Aorta (tissue), 5 donors: ENCODE measurements at places on chromosomes 11 and 22. TPM values are rescaled to one million over a fixed set of nuclear protein-coding genes. Genes with fewer than 3 reads are reported as not detected.

- no peak for DNase-seq
Observed at GRCh38 chr11:68673991-68674390, 10.4 kb upstream of the GAL start.

JRKL gene
- total RNA-seq = 13.7 TPM

TSPO gene
- 120 TPM for total RNA-seq

APOL1 gene
- 74.0 TPM for total RNA-seq

RAG1 gene
- 0.65 TPM for total RNA-seq

- no peak for DNase-seq
Observed at GRCh38 chr11:78633516-78634310, 59.0 kb upstream of the NARS2 start.

- no peak for DNase-seq
Observed at GRCh38 chr11:34235591-34236071, 122.2 kb downstream of the ABTB2 start.

BDNF gene
- total RNA-seq = 0.75 TPM

GRCh38 chr11:46036969-46037368 lies 84.3 kb downstream of the PHF21A start:
- DNase-seq = no peak

- DNase-seq = peak; percentile 55
Observed at GRCh38 chr11:108206171-108206570, 16.3 kb downstream of the NPAT start.

DNA sequence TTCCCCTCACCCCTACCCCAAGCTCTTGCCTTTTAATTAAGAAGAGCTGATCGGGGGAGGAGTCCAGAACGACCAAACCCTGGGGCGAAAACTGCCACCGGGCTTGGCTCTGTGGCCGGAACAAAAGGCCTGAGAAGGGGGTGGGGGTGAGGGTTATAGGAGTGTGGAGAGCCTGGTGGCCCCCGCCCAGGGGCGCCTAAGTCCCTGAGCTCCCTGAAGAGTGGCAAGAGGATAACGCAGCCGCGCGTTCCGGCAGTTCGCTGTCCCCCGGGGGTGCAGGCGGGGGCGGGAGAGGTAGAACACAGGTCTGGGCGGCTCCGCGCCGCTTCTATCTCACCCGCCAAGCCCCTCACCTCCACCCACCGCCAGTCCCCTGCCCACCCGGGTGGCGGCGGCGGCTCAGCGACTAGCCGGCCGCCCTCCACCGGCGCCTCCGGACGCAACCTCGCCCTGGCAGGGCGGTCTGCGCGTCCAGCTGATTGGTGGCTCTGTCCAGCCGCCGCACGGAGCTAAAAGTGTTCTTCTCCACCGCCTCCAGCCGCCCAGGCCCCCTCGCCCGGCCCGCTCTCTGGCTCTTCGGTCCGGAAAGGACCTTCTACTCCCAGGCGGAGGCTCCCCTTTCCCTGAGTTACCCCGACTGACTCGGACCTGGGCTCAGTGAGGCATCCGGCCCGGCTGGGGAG lies 18.7 kb upstream of the BDNF start:
- DNase-seq = peak; percentile 78

GRCh38 chr11:125626288-125626950 lies 1.5 kb downstream of the CHEK1 start:
- DNase-seq = no peak

- no peak for DNase-seq
Observed at GRCh38 chr11:102396708-102397563, 49.9 kb downstream of the BIRC2 start.

GRCh38 chr11:18705651-18706281 lies 7.2 kb downstream of the TMEM86A start:
- DNase-seq = peak; percentile 62

DNA sequence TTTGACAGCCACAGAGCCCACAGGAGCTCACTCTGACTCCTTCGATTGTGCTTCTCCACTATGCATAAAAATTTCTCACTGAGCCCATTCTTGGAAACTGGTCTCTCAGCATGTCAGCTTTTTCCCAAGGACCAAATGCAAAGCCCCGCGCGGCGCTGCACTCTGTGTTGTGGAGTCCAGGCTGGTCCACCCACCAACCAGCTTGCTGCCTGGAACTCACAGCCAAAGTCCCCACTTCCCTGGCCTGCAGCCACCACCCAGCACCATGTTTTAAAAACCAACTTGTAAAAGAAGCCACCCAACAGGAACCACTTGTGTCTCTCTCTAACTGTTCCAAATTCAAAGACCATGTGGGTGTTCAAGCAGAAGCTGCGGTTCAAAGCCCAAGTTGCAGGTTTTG lies 124.4 kb downstream of the SPATA19 start:
- DNase-seq = no peak

DNA sequence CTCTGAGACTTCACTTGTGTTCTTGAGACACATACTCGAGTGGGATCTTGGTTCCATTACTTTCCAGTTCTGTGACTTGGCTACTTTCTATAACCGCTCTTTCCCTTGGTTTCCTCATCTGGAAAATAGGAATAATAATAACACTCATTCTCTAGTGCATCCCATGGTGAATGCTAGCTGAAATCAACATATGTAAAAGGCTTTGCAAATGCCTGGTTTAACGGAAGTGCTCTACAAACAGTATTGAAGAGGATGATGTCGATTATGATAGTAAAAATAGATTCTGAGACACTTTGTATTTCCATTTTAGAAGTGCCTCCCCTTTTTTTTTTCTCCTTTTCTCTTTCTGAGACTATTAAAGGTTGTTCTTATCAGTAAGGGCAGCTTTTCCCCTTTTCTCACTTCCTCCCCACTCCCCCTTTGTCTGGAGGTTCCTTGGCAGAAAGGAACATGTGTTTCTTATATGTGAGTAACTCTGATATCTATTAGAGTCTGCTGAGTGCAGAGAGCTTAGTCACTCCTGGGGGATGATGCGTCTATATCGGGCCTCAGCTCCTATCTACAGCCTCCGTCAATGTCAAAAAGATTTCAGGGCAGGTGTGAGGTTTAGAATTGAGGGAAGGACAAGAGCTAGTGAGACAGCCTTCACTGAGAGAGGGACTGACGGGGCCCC lies 489.3 kb downstream of the NTM start:
- DNase-seq = no peak

GRCh38 chr22:45429981-45430775 lies 16.7 kb downstream of the RIBC2 start:
- DNase-seq = no peak

- no peak for DNase-seq
Observed at GRCh38 chr11:104907521-104908185, 9.4 kb upstream of the CASP12 start.

PTPRCAP gene
- 2.9 TPM for total RNA-seq

DNA sequence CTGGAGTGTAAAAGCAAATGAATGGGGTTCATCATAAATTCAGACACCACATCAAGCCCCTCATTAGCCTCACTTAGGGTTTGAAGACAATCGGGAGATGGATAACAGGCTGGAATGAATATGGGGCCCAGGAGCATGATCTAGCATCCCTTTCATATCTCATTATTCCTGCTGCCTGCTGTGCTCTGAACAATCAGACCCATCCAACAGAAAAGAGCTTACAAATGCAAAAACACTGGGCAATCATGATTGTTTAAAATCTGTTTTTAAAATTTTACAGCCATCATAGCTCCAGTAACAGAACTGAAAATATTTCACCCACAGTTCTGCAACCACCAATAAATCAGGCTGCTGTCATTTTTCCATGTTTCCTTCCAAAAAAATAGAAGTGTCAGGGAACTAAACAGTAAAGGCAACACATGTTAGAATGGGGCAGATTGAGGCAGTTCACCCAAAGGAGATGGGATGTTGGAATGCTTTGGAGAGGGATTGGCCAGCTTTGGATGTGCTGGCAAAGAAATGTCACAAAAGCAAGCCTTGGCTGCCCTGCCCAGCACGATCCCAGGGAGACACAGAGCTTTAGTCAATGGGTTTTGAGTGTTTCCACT lies 47.8 kb upstream of the BMAL1 start:
- DNase-seq = no peak

- DNase-seq = no peak
Observed at GRCh38 chr22:45483918-45484499, 18.7 kb upstream of the FBLN1 start.

DNA sequence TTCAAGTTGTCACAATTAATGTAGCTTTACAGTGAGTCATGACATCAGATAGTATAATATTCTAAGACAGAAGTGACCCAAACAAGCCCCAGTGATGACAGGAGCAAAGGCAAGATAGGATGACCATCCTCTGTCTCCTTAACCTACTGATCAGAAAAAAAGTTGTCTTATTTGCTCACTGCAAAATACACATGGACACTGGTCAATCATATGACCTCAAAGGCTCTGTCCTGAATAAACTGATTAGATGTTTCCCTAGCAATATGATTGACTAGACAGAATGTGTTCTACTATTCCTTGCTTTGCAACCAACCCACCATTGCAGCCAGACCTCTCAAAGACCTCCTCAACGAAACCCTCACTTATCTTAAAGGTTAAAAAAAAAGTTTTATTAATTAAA lies 117.4 kb downstream of the SYN3 start:
- DNase-seq = no peak

GRCh38 chr11:71446942-71447688 lies 1.1 kb downstream of the DHCR7 start:
- DNase-seq = no peak

- DNase-seq = no peak
Observed at GRCh38 chr11:24295360-24295759, 201.5 kb upstream of the LUZP2 start.

DNA sequence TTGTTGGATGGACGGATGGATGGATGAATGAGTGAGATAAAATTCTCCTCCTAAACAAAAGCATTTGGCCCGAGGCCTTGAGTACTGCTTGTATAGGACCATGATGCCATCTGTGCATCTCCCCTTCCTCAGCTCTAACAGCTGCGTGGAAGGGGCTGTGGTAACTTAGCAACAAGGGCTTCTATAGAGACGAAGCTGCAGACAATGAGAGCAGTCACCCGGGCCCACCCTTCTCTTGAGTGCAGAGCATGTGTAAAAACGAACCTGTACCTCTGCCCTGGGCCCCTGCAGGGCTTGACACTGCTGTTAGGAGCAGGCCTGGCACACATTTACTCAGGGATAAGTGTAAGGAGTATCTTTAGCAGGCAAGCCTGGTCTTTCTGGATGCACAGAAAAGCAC lies 391.5 kb downstream of the CADM1 start:
- no peak for DNase-seq

GRCh38 chr11:22920939-22921565 lies 60.8 kb upstream of the CCDC179 start:
- no peak for DNase-seq

UBQLN3 gene
- total RNA-seq = 0.99 TPM
